ENCODE measurements at places on chromosomes 1 and 21. TPM values are rescaled to one million over a fixed set of nuclear protein-coding genes. Genes with fewer than 3 reads are reported as not detected.
A peak's percentile ranks its signal among the peaks of the same experiment; 100 is the strongest.

DNA sequence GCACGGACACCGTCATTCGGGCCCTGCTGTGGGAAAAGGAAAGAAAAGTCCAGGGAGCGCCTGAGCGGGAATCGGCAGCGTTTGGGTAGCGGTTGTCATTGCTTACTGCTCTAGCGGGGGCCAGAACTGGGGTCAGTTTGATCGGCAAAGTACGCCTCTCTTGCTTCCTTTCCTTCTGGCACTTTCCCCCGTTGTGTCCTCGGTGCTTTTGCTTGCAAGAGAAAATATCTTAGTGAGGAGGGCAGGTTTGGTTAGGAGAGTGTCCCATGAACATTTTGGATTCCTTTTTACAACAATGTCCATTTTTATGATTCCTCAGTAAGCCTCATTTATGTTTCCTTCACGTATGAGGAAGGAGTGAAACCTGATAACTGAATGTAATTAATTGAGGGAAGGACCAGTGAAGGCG is 670 bp downstream of the ST3GAL3 start:
- peak; percentile 39 for DNase-seq

DNA sequence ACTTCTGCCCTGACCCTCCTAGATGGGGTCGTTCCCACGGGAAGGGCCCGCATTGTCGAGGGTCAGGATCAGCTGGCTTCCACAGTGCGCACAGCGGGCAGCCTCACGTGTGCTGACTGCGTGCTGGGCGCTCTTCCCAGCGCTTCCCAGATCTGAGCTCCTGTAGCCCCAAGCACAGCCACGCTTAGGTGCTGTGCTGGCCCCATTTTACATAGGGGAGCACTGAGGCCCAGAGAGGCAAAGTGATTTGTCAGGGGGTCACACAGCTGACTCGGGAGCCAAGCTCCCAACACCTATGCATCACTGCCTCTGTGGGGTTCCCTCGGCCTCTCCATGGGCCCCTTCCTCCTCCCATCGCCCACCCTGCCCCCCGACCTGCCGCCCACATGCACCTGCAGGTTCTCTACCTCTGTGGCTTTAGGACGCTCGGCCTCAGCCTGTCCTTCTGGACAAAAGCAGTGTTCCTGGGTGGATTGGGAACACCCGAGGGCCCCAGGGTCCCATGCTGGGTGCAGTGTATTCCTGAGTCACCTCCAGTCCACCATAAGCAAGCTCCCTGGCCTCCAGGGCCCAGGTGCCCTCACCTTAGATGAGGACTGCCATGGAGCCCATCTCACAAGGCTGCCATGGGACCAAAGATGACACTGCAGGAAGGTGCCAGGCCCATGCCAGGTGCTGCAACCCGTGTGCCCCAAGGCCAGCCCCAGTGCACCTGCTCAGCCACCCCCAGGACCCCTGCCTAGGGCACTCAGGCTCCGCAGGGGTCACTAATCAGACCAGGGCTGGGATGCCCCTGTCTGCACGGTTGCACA is 23.3 kb downstream of the TFF3 start:
- no peak for DNase-seq

DNA sequence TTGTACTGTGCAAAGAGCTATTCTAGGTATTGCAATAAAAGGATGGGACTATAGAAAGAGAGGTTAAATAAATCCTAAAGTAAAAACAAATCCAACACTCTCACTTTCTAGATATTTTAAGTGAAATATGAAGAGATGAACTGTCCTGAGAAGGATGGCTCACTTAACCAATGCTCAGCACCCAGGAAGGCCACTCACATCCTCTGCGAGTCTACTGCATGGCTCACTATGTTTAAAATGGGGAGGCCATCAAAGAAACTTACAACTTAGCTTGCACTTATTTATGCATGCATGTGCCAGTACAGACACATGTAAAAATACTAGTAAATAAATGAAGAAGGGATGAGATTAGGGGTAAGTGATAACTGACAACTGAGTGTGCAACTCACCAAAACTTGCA is 37.5 kb downstream of the PLPPR5 start:
- DNase-seq, result no peak

DNA sequence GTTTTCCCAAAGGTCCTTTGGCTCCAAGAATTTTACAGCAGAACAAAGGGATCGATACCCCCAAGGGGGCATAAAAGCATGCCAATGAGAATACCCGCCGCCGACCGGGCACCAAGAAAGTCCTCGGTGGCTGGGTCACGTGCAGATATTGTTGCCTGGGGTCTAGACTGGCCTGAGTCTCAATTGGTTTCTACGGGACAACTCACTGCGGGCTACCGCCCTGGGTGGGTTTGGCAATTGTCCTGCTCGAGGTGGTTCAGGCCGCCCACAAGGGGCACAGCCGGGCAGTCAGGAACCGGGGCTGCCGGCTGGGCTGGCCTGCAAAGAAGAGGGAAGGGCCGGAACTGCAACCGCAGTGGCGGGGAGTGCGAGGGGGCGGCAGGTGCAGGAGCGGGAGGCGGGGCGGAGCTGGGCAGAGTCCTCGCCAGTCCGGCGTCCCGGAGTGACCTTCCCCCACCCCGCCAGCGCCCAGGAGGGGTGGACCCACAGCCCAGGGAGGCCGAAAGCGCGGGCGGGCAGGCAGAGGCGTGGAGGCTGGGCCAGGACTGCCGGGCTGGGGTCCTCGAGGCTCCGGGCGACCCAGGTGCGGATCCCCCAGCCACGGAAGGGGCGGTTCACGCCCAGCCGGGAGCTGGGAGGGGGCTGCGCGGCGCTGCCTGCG is 926 bp upstream of the ATP1B1 start:
- no peak for DNase-seq

- DNase-seq, result no peak
These were observed 46.2 kb downstream of the ATP5PF start for GRCh38 chr21:25688275-25689155.

DNA sequence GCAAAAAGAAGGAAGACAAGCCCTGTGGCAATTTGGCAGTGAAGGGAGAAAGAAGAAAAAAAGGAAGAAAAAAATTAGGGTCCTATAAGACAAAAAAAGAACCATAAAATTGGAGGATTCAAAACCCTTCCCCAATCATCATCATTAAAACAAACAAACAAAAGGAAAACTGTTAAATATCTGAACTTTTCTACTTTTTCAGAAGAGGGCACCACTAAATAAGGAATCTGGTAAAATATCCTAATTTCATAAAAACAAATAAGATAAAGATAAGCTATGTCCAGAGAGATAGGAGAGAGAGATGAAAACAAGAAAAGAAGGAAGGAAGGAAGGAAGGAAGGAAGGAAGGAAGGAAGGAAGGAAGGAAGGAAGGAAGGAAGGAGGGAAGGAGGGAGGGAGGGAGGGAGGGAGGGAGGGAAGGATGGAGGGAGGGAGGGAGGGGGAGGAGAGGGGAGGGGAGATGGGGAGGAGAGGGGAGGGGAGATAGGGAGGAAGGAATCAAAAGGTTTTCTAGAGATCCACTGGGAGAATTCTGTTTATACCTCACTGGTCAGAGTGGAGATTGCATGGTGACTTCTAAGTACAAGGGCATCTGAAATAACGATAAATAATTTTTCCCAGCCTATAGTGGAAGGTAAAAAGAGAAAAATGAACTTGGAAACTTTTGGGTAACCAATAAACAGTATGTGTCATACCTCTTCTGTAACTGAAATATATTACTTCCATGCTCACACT is 10.4 kb upstream of the FMO2 start:
- DNase-seq, result no peak

DNA sequence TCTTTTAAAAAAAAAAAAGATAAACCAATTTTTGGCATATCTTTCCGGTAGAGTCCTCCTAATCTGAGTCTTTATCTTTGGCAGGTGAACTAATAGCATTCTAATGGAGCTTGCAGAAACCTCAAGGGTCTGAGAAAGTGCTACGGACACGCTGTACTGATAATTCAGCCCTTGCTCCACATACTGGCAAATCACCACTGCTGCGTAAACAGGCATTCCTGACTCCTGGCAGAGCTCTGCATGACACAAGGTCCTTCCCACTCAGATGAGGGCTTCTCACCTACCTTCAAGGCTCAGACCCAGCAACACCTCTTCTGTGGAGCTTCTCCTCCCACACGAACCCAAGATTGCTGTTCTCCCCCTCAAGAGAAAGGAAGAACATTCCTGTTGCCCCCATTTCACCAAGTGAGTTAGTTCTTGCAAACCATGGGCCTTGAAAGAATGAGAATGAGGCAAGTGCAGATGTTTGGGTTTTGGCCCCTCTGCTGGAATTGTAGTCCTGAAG is 48.0 kb downstream of the LYST start:
- DNase-seq, result no peak

DNA sequence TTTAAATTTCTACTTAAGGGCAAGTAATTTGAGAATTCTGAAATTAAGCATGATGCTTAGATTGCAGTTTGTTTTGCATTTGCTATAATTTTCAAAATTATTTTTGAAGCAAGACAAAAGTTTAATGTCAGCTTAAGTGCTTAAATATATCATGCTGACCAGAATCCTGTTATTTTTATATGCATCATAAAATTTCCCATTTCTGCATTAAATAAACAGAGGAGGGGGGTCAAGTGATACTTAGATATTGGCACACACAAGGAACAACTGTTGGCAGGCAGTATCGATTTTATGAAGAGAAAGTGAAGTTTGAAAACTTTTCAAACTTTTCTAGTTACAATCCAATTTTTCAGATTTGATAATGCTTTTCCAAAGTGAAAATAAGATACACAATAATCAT is 61.0 kb downstream of the MIER1 start:
- no peak for DNase-seq

DNA sequence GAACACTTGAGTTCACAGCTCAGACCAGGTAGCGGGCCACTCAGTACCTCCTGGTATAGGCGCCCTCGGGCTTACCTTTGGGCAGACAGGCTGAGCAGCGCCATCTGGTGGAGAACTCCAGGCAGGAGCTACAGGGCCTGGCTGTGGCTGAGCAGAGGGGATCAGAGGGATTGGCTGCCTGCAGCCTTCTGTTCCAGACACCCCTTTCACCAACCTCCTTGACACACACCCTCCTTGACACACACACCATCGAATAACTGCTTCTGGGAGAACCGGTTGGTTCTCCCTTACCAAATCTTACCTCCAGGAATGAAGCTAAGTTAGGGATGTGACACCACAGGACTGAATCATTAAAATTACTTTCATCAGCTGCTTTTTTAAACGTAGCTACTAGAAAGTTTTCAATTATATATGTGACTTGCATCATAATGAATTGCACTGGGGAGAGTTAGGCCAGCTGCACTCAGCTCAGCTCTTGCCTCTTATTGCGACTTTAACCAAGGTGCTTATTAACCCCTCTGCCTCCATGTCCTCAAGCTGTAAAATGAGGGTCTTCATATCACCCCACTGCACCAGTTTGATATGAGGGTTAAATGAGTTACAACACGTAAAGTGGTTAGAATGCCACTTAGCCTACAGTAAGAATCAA is 6.6 kb downstream of the LIN28A start:
- peak; percentile 50 for DNase-seq

DNA sequence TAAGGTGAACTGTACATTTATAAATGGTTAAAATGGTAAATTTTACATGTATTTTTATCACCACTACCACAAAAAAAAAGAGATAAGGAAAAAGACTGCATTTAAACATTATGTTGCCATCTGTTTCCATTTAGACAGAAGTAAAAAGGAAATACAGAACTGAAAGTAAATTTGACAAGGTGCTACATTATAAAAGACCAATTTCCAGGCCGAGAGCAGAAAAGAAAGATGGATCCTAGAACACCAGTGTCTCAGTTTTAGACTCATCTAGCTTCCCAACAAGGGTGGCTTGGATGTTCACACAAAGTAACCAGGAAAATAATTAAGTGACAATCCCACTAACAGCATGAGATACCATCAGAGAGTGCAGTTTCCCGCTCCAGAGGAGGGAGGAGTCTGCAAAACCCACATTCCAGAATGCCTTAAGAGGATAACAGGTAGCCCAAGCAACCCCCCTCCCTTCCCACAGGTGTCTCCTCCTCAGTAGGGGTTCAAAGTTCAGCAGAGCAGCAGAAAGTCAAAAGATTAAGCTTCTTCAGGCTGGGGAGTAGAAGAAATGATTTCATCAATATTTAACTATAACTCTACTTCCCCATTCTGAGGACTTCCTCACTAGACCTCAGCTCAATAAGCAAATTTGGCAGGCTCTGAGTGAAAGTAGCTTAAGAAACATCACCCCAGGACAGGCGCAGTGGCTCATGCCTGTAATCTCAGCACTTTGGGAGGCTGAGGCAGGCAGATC is 11.8 kb downstream of the TPM3 start:
- no peak for DNase-seq

DNA sequence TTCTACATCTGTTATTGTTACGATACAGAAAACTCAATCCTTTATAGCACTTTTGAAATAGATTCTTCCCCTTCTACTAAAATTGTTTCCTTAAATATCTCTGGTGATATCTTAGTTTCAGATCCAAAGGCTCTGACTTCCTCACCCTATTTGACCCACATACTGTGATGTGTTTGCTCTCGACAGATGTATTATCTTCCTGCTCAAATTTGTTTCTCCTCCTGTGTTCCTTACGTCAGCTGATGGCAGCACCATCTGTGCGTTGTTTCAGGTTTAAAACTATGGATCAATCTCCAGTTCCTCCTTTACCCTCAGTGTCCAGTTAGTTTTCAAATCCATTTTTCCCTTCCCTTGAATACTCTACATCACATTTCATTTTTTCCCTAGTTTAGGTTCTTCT is 274.4 kb downstream of the RYR2 start:
- no peak for DNase-seq

GRCh38 chr1:44515416-44515815 is 110.4 kb downstream of the RNF220 start:
- peak; percentile 90 for DNase-seq

Gene INKA2
- 3.2 TPM for total RNA-seq

Gene KCNK2
- total RNA-seq, result 0.31 TPM

Gene SHISAL2A
- total RNA-seq, result not detected

Gene DENND2C
- 6.1 TPM for total RNA-seq
